ENCODE measurements at places on chromosomes 2 and 18.
A peak's percentile ranks its signal among the peaks of the same experiment; 100 is the strongest.

- no peak for DNase-seq
Observed at GRCh38 chr18:21686282-21687105, 18.1 kb downstream of the ABHD3 start.

DNA sequence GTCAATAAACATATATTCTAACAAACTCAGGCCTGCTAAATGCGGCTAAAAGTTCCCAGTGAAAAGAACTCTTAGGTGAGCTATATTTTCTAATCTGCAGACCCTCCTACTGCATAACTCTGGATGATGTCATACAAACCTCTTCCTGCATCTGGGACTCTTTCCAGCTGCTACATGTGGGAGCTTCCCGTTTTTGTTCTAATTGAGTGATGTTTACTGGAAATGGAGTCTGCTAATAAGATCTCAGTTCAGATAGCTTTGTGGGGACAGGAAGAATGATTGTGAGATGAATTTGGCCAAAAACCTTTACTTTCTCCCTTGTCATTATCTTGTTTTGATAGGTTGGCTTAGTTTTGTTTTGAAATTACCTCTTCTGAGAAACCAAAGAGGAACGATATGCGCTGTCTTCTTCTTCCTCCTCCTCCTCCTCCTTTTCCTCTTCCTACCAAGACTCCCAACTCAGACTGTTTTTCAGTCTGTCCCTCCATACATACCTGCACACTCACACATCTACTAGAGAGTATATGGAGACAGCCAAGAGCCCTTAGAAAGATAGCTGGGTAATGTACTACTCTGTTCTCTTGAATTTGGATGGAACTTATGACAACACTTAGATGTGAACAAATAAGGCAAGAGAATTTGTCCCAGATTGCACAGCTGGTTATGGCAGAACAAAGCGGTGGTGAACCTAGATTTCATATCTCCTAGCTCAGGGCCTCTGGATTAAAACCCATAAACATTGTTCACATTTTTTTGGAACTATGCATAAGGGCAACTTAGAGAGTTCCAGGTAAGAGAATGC lies 39.8 kb upstream of the AAK1 start:
- DNase-seq = no peak

- DNase-seq = no peak
Observed at GRCh38 chr2:73999881-74000597, 15.3 kb downstream of the TET3 start.

GRCh38 chr2:211745295-211746097 lies 793.1 kb downstream of the ERBB4 start:
- DNase-seq = peak; percentile 54

Data from NCI-H526 (cell line).